Mesothelial cell of epicardium (in vitro differentiated cells): ENCODE measurements at places on chromosomes 1 and 21. TPM values are rescaled to one million over a fixed set of nuclear protein-coding genes. Genes with fewer than 3 reads are reported as not detected.

DNA sequence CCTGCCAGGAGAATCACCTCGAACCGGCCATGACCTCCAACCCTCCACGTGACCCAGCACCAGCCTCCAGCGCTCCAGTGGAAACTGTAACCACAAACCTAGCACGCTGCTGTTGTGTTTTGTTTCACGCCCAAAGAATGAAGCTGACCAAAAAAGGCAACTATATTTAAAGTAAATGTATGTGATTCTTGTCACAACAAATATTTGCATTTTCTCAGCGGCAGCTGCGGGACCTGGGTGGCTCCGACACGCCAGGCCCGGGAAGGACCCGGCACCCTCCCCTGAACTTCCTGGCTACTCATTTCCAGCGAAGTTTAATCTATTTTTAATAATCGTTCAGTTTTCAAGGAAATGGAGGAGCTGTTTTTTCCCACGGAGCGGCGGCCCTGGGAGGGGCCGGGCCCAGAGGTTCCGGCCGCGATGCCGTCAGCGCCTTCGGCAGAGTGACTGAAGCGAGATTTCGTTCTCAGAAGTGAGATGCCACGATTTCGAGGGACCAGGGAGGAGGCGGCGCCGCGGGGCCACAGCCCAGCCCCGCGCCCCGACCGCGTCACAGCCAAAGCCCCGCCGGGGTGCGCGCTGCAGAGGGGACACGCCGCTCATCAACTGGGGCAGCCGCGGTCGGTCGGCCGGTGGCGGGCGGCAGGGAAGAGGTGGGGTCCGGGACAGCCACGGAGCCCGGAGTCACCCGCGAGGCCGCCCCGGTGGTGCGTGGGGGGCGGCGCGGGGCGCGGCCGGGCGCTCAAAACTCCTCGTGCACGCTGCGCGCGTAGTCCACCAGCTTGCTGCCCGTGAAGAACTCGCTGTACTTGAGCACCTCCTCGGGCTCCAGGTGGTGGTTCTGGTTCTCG is 3.0 kb upstream of the TNFRSF4 start:
- no peak for DNase-seq
- H3K4me3 ChIP-seq: no peak overlapping the region
- no peaks in the 10 kb centered on the region for H3K27me3 ChIP-seq

DNA sequence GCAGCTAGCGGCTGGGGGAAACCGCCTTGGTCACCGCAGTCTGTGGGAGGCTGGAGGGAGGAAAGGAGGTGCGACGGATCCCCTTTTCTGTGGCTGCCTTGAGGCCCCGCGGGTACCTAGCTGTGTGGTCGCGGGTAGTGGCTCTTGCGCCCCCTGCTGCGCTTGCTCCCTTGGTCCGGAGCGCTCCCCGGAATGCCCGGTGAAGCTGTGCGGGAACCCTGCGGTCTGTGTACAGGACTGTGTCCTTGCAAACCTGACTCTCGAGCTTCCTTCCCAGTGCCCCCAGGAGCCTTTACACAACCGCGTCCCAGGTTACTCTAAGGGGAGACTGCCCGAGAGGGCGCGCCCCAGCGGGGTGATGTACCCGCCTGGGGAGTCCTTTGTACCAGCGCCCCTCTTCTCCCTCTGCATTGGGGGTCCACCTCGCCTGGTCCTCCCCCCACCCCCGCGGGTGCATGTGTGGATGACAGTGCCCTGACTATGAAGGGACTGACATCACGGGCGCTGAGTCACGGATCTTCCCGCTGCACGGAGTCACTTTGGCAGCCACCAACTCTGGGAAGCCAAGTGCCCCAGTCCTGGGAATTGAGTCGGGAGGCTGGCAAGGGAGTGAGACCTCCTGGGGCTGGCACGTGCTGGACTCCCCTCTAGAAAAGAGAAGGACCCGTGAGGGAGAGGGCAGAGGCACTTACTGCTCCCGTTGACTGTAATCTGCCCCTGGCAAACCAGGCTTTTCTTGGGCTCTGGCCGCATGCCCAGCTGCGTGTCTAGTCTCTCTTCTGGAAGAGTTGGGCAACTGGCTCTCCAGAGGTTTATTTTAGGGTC is 816 bp downstream of the IL6R start:
- H3K27ac ChIP-seq: no peak overlapping the region
- peaks cover 73% of the 10 kb centered on the region for H3K27me3 ChIP-seq
- H3K4me1 ChIP-seq: peaks cover 6% of the 10 kb centered on the region
- H3K36me3 ChIP-seq: no peaks in the 10 kb centered on the region
- peak overlapping the region; percentile 60 for H3K4me3 ChIP-seq

DNA sequence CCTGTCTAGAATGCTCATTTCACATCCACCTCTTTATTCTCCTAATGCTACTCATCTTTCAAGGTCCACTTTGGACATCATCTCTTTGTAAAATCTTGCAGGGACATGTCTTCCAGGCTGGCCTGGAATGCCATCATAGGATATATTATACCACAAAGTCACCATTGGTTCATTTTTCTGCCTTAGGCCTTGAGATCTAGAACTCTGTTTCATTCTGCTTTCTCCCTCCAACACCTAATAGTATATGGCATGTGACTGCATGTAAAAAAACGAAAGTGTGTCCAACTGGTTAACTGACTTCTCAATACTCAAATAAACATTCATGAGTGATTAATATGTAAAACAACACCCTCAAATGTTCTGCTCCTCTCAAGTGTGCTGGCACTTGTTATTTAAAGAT is 84.1 kb downstream of the RGS2 start:
- DNase-seq: no peak
- no peak overlapping the region for H3K4me3 ChIP-seq
- peaks cover 7% of the 10 kb centered on the region for H3K4me1 ChIP-seq
- no peak overlapping the region for H3K27ac ChIP-seq
- H3K36me3 ChIP-seq: no peaks in the 10 kb centered on the region
- H3K27me3 ChIP-seq: no peaks in the 10 kb centered on the region

DNA sequence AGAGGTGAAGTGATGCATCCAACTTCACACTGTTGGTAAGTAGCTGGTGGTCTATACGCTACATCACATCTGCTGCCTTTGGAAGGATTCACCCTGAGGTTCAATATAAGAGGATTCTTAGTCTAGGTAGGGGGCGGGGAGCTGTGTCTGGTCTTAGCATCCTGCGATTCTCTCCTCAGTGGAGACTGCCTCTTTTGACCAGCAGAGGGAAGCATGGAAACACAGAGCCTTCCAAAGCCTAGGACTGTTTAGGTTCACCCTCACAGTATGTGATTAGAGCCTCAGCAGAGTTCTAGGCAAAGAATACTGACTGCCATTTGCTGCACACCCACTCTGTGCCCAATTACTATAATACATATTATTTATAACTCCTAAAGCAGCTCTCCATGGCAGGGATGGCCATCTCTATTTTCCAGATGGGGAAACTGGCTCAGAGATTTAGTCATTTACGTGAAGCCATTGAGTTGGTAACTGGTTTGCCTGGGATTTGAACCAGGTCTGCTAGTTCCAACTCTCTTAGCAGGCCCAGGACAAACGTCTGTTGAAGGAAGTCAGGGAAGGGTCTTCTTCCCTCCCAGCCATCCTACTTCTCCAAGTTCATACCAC is 28.9 kb upstream of the EFCAB14 start:
- DNase-seq: no peak
- no peak overlapping the region for H3K27ac ChIP-seq
- no peak overlapping the region for H3K4me3 ChIP-seq
- H3K4me1 ChIP-seq: no peaks in the 10 kb centered on the region
- H3K27me3 ChIP-seq: peaks cover 56% of the 10 kb centered on the region

DNA sequence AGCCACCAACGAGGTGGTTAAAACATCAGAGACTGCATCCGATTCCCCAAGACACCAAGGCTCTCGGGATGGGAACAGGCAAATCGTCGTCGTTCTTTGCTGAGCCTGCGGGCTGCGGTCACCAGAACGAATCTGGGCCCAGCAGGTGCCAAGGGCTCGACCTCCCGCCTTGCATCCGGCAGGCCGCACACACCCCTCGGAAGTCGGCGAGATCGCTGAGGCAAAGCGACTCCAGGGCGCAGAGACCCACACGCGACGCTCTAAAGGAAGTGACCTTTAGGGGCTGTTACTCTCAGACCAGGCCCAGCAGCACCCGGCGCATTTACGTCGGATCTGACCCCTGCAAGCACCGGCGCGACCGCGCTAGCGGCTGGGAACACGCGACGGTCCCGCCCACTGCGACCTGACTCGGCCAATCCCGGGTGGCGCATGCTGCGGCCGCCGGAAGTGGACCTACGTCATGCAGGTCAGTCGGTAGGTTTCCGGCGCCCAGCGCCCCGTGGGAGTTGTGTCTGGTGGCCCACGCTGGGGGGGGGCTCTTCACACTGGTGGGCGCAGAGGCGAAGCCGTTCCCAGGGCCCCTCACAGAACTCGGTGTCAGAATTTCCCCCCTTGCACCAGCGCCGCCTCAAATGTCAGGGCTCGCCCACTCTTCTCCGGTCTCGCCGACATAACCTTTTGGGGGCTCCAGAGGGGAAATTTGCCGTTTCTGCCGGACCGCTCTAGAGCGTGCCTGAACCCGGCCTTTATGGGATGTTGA is 7.5 kb upstream of the PARK7 start:
- no peak for DNase-seq
- no peak overlapping the region for H3K27ac ChIP-seq
- H3K27me3 ChIP-seq: no peaks in the 10 kb centered on the region
- no peaks in the 10 kb centered on the region for H3K4me1 ChIP-seq
- H3K36me3 ChIP-seq: no peaks in the 10 kb centered on the region

Gene ZMYND12
- total RNA-seq: 0.54 to 0.91 TPM (median 0.76 TPM) in 3 replicates
